ENCODE measurements at places on chromosomes 13 and 19.

DNA sequence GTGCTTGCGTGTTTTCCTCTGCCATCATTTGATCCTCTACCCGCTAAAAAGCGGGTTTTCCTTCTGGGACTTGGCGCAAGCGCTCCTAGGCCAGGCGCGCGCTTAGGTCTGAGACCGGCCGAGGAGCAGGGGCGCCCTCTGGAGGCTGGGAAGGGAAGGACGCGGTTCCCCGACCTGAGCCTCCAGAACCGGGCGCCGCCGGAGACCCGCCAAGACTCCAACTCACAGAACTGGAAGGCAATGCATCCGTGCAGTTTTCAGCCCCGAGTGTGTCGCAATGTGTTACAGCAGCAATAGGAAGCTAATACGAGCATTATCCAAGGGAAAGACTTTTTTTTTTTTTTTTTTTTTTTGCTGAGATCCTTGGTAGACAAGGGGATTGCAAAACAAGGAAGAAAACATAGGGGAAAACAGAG is 190.9 kb downstream of the COL4A1 start:
- DNase-seq, result no peak

DNA sequence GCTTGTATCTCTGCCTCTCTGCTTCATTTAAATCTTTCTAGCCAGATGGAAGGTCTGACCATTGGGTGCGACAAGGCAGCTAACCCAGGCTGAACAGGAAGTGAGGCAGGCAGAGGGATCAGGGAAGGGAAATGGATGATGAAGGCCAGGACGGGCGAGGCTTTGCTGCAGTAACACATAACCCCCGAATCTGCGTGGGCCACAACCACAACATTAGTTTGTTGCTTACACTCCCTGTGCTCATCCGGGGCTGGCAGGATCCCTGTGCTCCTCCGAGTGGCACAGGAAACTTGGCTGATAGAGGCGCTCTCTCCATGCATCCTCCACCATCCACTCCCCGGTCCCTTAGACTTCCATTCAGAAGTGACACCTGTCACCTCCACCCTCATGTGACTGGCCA is 1.1 kb upstream of the FLT3LG start:
- DNase-seq, result no peak

DNA sequence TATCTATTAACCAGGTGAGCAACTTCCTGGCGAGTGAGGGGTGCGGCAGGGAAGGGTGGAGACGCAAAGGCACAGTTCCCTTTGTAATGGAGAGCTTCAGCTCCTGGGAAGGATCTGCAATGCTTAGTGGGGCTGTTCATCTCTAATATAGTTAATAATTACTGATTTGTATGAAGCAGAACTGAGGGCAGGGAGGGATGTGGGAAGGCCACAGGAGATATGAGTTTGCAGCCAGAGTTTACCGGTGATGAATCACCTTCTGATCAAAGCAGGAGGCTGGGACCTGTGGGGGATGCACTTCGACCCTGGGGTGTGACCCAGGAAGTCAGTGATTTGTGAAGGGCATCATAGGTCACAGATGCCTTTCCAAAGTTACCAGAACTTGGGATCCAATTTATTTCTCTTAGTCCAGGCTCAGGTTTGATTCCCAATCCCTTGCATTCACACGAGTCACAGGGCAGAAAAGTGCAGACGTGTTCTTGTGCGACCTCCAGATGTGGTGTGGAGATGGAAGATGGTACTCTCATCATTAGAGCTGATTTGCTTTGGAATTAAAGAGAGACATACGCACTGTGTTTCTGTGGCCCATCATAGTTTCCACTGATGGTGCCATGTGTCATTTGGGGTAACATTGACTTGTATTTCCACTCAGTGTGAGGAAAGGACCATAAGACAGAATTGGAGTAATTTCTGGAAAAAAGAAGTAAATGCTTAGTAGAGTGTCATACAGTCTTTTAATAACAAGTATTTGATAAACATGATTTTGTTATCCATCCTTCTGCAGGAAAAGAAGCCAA is 55.0 kb downstream of the LRCH1 start:
- no peak for DNase-seq

DNA sequence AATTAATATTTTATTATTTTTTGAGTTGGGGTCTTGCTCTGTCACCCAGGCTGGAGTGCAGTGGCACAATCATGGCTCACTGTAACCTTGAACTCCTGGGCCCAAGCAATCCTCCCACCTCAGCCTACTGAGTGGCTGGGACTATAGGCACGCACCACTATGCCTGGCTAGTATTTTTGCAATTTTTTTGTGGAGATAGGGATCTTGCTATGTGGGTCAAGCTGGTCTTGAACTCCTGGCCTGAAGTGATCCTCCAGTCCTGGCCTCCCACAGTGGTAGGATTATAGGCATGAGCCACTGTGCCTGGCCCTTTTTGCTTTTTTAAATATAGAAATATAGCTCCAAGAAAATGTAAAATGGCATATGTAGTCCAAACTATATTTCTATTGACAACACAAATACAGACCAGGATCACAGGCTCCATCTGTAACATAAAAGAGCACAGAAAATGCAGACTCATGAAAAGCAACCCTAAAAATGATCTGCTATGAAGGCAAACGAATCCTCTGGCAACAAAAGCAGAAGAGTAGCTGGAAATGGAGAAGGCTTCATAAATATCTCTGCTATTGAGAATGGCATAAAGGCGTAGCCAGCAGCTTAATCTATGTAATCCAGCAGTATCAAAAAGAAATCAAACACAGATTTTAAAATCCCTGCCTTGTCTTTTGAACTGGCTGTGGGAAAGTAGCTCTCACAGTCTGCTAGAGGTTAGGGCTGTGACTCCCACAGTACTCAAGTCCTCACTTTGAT is 200.6 kb downstream of the LHFPL6 start:
- DNase-seq, result no peak

GRCh38 chr13:104571161-104571892 is 1505.1 kb upstream of the SLC10A2 start:
- peak; percentile 93 for DNase-seq

GRCh38 chr13:33169273-33169980 is 116.1 kb downstream of the STARD13 start:
- DNase-seq, result no peak

GRCh38 chr19:10286803-10287737 is at the start of gene ICAM4:
TSS of gene ICAM4 (plus strand) at chr19:10286955. CDS start at chr19:10287013, 58 bp downstream.
- no peak for DNase-seq
